ENCODE measurements at places on chromosomes 7 and 10.

DNA sequence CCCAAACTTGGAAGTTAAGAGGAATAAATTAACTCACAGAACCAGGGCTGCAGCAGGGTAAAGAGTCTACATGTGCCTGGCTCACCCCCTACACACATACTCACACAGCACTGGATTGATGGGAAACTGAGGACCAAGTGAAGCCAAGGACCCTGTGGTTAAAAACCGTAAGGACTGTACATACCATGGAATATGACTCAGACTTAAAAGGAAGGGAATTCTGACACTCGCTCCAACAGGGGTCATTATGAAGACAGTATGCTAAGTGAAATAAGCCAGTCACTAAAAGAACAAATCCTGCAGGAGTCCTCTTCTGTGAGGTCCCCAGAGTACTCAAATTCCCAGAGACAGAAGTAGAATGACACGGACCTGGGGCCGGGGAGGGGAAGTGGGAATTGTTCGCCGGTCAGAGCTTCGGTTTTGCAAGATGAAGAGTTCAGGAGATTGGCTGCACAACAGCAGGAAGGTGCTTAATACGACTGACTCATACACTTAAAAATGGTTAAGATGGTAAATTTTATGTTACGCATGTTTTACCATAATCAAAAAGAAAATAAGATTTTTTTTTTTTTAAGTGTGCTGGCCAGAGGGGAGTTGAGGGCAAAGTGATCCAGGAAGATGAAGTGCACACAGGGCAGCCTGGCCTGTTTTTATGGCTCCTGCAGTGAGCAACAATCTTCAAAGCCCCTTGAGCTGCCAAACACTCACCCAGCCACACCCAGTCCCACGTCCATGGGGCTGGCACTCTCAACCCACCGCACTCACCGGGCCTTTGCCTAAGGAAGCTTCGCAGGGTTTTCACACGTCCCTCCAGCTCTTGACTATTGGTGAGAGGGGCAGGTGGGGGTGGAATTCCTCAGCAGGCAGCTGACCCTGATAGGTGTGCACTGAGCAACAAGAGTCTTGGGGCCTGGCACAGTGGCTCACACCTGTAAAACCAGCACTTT, 26.4 kb downstream of the DRGX start:
- DNase-seq, result no peak

GRCh38 chr7:104908636-104909035, 105.4 kb upstream of the KMT2E start:
- DNase-seq, result no peak

- DNase-seq, result peak; percentile 16
These were observed 83.5 kb downstream of the SGMS1 start for GRCh38 chr10:50540069-50540825.

DNA sequence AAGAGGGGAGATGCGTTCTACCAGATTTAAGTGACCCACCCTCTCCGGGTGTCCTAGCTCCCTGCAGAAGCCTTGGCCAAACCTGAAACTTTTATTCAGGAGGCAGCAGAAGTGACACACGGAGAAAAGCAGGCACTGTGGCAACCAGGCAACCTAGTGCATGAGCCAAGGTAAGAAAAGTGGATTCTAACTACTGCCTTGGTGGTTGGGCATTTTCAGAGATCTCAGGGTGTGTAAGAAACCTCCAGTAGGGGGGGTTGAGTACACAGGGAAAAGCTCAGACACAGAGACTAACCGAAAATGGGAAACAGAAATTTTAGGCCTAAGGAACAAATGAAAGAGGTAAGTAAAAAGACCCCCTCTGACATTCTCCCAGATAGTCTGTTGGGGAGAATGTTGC, 645.7 kb downstream of the ANKRD7 start:
- no peak for DNase-seq

DNA sequence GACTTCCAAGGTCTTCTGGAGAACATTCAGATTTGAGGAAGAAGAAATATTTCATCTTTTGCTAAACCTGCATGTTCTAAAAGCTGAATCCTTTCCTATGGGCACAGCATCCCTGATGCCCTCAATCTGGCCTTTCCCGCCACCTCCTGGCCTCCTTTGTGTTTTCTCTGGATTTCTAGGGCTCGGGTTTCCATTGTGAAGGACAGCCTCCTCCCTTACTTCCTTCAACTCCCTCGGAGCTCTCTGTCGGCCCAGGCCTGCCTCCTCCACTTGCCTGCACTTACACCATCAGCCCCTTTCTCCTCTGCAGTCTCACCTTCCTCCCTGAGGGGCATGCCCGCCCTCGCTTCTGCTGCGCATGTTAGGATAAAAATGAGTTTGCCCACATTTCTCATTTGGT, 75.4 kb downstream of the WIPF3 start:
- no peak for DNase-seq

Data from stimulated activated naive B cell treated with anti-CD40 and anti-IgM and Interleukin-4, amounts not matched to agents 10 μg/mL and 1 μg/mL and 100 μg/mL, for 72 hours (primary cell).